ENCODE measurements at places on chromosomes 6 and 20.

GRCh38 chr6:113168057-113168456 is 689.1 kb upstream of the MARCKS start:
- DNase-seq, result no peak

GRCh38 chr20:32918751-32919150 is 60.0 kb downstream of the EFCAB8 start:
- DNase-seq, result no peak

DNA sequence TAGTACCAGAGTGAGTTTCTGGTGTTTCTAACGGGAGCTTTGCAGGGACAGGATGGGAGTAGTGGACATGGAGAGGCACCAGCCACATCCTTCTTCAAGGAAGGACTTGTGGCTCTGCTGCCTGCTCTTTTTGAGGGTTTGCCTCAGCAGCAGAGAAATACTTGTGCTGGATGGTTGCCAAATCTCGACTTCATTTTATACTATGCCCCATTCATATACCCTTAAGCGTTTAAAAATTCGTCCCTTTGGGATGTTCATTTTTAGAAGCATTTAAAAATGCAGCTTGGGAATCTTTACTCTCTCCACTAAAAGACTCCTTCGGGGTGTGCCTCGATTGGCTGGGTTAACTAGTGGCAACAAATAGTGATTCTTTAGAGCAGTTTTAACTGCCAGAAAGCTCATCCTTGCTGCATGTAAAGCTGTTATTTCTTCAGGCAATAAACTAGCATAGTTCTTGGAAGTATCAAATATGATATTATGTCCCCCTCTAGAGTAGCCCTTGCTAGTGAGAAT is 126.5 kb upstream of the B3GAT2 start:
- DNase-seq, result no peak

GRCh38 chr6:8166156-8166555 is 63.8 kb upstream of the EEF1E1 start:
- DNase-seq, result no peak

DNA sequence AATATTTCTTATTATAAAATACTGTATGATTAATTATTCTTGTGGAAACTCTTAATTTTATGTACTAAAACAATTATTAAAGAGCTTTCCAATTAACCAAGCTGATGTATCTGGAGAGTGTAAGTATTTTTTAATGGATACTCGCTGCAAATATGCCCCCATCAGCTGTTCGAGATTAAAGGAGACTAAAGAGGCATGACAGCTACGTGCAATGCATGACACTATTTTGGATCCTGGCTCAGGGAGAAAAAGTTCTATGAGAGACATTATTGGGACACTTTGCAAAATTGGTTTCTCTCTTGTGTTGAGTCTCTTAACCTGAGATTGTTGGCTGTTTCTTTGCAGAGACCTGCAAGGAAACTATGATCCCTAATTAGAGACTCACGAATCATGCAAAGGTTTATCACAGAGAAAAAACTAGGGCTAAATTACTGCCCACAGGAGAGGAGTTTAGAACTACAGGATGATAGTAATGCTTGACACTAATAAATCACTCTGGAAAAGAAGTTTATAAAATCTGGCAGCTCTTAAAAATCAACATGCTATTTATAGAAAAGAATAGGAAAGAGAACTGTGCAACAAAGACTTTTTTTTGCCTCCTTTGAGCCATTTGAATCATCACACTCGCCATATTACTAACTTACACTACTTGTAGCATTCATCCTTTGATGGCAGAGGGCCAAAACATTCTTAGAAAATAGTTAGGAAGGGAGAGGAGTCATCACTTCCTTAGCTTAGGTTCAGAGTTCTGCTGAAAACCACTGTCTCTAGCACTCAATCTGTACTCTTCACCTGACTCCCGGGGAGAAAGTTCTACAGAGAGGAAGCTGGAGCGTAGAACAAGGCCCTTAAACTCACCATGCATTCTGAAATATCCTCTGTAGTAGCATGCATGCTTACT is 25.3 kb downstream of the NRN1 start:
- DNase-seq, result no peak

GRCh38 chr20:5877128-5877527 is 73.2 kb downstream of the TRMT6 start:
- no peak for DNase-seq

DNA sequence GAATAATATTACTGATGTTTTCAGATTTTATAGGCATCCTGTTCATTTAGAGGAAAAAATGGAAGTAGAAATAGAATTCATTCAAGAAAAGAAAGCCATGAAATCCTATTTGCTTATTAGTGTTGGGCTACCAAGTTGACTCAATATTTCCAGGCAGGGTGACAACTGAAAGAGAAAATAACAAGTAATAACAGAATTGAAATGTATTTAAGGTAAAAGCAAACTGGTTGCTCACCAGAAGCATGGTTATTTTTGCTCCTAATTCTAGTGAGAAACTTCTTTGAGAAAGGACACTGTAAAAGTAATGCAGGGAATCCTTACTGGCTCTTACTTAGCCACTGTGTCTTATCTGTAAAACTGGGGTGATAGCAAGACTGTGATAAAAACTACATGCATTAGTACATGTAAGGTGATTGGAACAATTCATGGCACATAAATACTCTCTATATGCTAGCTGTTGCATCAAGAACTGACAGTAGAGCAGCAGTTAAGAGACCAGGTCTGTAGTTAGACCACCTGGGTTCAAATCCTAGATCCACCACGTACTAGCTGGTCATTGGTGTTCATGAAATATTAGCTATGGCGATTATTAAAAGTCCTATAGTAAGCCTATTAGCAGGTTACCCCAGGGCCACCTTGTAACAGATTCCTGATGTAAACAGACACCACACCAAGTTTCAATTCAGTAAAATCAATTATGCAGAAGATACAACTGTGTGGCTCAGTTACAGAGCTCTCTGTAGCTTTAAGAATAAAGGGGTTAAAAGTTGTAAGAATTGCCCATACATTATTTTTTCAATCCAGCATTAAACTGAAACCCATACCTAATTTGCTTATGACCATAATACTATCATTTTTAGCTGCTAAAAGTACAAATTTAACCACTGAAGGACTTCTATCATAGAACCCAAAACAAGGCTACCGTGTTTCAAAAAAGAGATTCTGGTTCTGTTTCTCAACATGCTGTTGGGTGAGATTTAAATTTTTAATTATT is 159.2 kb upstream of the COL21A1 start:
- no peak for DNase-seq

DNA sequence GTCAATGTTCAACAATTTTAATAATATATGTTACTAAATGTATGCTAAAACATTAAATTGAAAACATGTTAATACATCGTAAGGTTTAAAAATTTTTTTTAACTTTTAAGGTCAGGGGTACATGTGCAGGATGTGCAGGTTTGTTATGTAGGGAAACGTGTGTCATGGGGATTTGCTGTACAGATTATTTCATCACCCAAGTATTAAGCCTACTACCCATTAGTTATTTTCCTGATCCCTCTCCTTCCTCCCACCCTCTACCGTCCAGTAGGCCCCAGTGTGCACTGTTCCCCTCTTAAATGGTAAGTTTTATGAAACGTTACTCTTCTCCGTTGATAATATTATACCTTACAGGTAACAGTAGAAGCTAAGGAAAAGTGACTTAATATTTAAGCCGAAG is 15.8 kb downstream of the PDE7B start:
- DNase-seq, result no peak

DNA sequence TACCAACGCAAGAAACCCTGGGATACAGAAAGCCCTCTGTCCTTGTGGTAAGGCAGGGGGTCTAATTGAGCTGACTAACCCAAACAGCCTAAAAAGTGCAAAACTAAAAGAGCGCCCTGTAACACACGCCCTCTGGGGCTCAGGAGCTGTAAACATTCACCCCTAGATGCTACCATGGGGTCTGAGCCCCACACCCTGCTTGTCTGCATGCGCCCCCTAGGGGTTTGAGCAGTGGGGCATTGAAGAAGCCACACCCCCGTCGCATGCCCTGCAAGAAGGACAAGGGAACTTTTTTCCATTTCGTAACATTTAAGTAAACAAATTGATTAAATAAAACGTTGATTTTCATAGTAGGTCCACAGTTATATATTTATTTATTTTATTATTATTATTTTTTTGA is 616.9 kb upstream of the MAN1A1 start:
- no peak for DNase-seq

- DNase-seq, result no peak
Measured at GRCh38 chr6:43299338-43300293, 1.6 kb downstream of the SLC22A7 start.

- DNase-seq, result no peak
Measured at GRCh38 chr6:25454136-25454535, 175.0 kb downstream of the CARMIL1 start.

GRCh38 chr6:163547287-163547686 is 132.8 kb downstream of the QKI start:
- no peak for DNase-seq

GRCh38 chr20:39898467-39898852 is 790.6 kb downstream of the MAFB start:
- no peak for DNase-seq

DNA sequence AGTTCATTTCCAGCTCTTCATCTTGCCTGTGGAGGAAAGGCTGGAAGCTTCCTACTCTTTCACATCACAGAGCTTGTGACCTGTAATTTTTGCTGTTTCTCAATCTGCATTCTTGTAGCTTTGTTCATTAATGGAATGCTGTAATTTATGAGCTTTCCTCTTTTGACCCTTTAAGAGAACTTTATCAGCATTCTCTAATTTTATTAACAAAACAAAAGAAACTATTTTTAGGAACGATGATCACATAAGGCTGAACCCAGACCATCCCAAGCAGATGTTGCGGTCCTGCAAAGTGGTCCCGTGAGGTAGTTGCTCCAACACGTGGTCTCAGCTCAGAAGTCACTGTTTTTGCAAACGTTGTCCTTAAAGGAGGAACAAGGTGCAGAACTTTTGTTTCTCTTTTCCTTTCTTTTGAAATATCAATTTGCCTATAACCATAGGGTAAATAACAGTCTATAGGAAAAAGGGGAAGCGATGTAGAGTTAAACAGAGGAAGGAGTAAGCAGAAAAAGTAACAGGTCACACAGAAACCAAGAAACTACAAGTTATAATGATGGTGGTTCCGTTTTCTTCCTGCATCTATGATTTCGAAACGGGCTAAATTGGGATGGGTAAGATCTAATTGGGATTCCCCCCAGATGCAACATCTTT is 121.3 kb upstream of the PHACTR1 start:
- DNase-seq, result no peak

DNA sequence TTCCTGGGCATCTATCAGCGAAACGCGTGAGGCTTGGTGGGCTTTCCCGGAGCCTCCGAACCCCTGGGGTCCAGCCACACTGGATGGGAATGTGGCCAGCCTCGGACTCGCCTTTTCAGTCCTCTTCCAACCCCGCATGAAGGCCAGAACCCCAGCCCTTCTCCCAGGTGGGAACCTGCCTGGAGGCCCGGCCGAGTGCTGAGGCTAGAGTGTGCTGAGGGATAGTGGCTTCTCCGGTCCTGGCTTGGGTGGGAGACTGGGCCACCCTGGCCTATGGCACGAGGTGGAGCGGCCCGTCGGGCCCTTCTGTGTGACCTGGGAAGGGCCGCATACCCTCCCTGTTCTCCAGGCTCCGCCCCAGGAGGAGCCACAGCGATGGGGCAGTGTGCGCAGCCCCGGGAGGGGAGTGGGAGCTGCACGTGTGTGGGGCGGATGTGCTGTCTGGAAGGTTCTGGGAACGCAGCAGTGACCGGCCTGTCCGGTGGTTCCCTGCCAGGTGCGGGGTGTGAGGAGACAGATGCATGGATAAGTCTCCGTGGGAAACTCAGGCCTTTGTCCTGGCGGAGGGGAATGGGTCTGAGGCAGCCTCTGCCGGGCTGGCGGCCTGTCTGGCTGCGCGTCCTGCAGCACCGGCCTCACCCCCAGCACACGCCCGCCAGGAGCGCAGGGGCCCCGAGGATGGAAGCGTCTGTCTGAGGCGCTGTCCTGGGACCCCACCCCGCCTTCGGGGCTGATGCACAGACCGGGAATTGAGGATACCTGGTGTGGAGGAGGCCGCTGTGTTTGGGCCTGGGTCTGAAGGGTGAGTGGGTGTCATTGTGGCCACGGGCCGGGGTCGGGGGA is 1.1 kb upstream of the BHLHE23 start:
- DNase-seq, result no peak

- DNase-seq, result no peak
Measured at GRCh38 chr6:117338567-117338966, 73.2 kb downstream of the VGLL2 start.

DNA sequence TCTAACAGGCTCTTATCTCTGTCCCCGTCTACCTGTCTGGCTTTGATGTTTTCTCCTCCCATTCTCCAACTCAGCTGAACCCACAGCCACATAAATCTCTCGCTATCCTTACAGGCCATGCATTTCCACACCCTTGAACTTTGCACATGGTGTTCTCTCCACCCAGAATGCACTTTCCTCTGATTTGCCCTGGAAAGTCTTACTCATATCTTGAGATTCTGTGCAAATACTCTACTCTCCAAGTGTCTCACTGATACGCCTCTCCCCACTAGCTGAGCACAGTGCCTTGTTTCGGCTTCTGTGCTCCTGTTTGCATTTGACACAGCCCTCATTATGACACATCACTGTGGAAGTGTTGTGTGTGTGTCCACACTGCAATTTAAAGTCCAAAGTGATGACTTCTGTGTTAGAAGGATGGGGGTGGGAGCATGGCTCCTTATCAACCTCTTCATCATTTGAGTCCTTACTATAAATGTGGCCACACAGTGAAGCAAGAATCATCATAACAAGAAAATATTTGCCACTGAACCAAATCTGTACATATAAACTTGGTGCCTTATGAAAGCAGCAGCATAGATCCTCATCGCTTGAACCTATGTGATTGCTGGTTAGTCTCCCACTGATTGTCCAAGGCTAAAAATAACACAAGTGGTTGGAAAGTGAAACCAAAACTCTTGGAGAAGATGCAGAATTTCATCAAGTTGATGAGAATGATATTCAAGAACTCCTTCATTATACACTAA is 5.5 kb upstream of the PRELID3B start:
- DNase-seq, result no peak

DNA sequence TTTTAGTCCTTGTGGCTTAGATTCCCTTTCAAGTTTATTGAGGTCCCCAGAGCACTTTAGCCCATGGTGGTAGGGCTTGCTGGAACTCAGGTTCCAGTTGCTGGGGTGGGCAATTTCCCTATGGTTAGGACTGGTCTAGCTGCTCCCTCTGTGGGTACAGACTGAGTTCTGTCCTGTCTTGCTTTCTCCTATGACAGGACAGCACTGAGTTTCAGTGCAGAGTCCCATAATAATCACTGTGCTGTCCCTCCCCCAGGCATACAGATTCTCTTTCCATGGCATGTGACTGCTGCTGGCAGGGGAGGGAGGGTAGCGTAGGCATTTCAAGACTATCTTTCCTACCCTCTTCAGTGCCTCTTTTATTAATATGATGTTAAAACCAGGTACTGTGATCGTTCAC is 17.1 kb upstream of the ERVFRD-1 start:
- no peak for DNase-seq

- DNase-seq, result no peak
Measured at GRCh38 chr6:158078320-158078719, 89.7 kb downstream of the SERAC1 start.

Data from mesothelial cell of epicardium (in vitro differentiated cells).